ENCODE measurements at places on chromosomes 6 and 20. TPM values are rescaled to one million over a fixed set of nuclear protein-coding genes. Genes with fewer than 3 reads are reported as not detected.

- no peak for DNase-seq
Measured at GRCh38 chr6:19327241-19327640, 509.9 kb upstream of the ID4 start.

SNAP91 gene
- not detected for total RNA-seq

GRCh38 chr6:43862925-43863324, 92.9 kb downstream of the VEGFA start:
- no peak for DNase-seq

GRCh38 chr6:14762077-14762476, 483.8 kb upstream of the JARID2 start:
- DNase-seq, result no peak

- no peak for DNase-seq
Measured at GRCh38 chr6:127297502-127298070, 30.9 kb downstream of the RNF146 start.

PRELID3B gene
- total RNA-seq, result 147 TPM

ILRUN gene
- total RNA-seq, result 47.0 TPM

CGA gene
- total RNA-seq, result not detected

- no peak for DNase-seq
Measured at GRCh38 chr6:68915586-68915985, 280.5 kb downstream of the ADGRB3 start.

GJA10 gene
- not detected for total RNA-seq

DNA sequence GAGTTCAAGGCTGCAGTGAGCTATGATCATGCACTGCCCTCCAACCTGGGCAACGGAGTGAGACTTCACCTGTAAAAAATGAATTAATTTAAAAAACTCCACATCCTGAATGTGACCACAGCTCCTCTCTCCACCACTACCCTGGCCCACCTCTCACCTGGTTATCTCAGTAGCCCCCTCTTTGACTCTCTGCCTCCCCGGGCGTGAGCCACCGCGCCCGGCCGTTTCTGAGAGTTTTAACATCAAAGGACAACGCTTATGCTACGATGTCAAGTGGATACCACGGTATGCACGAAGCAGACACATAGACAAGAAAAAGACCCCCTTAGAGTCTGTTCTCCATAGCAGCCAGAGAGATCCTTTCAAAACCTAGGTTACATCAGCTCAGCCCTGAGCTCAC, 48.7 kb downstream of the FGD2 start:
- no peak for DNase-seq

- no peak for DNase-seq
Measured at GRCh38 chr20:52619101-52619500, 353.1 kb upstream of the TSHZ2 start.

- peak; percentile 74 for DNase-seq
Measured at GRCh38 chr20:32674362-32674789, 635 bp upstream of the C20orf203 start.

HSF2 gene
- total RNA-seq, result 18.0 TPM

LGSN gene
- total RNA-seq, result not detected

CALHM4 gene
- total RNA-seq, result not detected

- no peak for DNase-seq
Measured at GRCh38 chr6:159852877-159853276, 37.9 kb upstream of the MAS1 start.

GRCh38 chr6:141488488-141488887, 644.2 kb upstream of the GJE1 start:
- DNase-seq, result no peak

DNA sequence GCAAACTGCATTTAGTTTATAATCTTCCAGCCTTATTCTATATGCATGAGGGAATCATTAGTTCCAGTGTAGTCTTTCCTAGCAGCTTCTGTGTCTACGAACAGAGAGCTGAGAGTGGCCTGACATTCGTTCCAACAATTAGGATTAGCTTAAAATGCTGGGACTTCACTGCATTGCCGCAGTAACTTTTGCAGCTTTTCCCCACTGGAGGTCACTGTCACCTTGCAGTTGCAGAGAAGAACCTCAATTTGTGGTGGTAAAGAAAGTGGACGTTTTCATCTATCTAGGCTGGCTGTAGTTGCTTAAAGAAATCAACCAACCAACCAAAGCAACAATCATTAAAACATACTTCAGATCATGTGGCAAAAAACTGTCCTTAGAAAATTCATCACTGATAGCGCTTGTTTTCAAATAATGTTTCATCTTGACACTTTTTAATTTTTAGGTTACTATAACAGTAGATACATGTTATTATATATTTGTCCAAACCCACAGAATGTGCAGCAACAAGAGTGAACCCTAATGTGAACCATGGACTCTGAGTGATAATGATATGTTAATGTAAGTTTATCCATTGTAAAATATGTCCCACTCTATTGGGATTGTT, 12.2 kb downstream of the MYLK4 start:
- peak; percentile 37 for DNase-seq

- DNase-seq, result no peak
Measured at GRCh38 chr20:50521221-50522052, 11.3 kb downstream of the PTPN1 start.

DNA sequence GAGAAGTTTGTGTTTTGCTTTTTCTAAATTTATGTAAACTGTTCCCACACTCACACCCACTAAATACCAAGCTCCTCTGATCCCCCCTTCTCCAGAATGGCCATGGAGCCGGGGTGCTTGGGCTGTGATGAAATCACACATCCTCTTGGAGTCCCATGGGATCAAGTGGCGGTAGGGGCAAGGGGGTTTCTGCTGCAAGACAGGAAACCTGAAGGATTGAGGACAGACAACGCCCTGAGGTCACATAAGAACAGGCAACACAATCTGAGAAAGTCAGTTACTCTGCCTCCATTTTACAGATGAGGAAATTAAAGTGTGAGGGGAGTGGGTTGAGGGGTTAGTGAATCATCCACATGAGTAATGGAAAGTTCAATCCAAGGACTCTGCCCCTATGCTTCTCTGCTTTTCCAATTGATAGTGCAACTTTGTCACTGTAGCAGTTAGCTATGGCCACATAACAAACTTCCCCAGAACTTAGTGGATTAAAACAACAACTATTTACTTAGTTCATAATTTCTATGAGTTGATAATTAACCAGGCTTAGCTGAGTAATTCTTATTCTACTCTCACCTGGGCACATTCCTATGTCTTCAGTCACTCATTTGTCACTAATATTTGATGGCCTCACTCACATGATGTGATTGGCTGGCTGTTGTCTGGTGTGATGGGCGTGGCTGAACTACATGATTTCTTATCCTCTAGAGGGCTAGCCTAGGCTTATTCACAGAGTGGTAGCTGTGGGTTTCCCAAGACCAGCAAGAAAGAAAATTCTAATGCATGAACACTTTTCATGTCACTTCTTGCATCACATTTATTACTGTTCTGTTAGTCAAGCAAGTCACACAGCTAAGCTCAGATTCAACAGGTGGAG, 311.1 kb upstream of the RNF24 start:
- no peak for DNase-seq

DNA sequence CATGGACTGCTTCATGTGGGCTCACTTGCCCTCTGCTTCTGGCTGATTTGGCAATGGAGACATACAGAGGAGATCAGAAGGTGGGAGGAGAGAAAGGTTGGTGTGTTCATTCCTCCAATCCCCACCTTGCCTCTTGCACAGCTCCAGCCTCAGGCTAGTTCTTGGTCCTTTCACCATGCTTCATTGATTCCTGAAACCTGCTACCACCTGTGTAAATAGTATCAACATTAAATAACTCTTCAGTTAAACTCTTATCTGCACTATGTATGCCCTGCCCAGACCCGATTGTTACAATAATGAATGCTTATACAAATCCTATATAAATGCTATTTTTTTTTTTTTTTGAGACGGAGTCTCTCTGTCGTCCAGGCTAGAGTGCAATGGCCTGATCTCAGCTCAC, 174.5 kb downstream of the CD83 start:
- DNase-seq, result no peak

DNA sequence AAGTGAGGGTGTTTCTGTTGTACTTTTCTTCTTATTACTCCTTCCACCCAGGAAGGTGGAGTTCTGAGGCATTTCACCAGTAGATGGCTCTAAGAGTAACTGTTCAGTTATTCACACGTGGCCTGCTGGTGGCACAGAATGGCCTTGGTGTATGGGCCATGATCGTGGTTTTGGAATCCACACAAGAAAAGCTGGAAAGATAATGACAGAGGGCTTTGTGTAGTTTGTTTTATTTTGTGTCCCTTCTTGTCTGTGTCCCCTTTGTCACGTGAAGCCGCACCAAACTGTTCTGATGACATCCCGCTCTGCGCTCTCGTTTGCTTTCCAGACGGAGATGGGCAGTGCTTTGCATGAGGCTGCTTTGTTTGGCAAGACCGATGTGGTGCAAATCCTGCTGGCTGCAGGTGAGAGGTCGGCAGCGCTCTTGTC, 93.4 kb downstream of the ANKS1A start:
- DNase-seq, result no peak

GRCh38 chr6:9943026-9943425, 471.8 kb downstream of the TFAP2A start:
- DNase-seq, result no peak

GRCh38 chr6:106572875-106573585, 56.3 kb downstream of the RTN4IP1 start:
- no peak for DNase-seq

GRCh38 chr6:166523782-166524559, 62.5 kb downstream of the RAMACL start:
- DNase-seq, result no peak

PSORS1C1 gene
- total RNA-seq, result not detected

- peak; percentile 30 for DNase-seq
Measured at GRCh38 chr6:85449818-85450759, at the start of gene NT5E. TSS of gene NT5E (plus strand) at chr6:85450083. CDS start at chr6:85450140, 57 bp downstream.

GRCh38 chr6:11727998-11728961, 50.3 kb downstream of the ADTRP start:
- DNase-seq, result peak; percentile 30

DNA sequence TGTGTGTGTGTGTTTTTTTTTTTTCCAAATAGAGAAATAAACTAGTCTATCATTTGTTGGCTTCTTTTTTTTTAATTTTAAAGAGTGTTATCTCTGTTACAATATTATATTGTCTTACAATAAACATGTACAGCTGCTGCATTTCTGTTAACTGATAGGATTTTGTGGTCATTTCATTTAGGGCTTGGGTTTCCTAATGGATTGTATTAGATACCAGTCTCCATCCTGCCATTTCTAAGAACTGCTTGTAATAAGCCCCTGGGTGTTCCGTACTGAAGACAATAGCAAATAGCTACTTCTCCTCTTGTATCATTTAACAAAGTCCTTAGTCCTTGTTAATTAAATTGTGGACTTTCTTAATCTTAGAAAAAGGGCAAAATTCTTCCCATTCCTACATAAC, 45.7 kb downstream of the SOBP start:
- DNase-seq, result no peak

FOXQ1 gene
- not detected for total RNA-seq

TFAP2C gene
- total RNA-seq, result not detected

GRCh38 chr20:59006864-59007664, at the start of gene CTSZ:
TSS of gene CTSZ (minus strand) at chr20:59007254. CDS start at chr20:59007128, 126 bp downstream.
- DNase-seq, result no peak

- DNase-seq, result no peak
Measured at GRCh38 chr6:44034391-44034861, 92.8 kb downstream of the MRPL14 start.

DNA sequence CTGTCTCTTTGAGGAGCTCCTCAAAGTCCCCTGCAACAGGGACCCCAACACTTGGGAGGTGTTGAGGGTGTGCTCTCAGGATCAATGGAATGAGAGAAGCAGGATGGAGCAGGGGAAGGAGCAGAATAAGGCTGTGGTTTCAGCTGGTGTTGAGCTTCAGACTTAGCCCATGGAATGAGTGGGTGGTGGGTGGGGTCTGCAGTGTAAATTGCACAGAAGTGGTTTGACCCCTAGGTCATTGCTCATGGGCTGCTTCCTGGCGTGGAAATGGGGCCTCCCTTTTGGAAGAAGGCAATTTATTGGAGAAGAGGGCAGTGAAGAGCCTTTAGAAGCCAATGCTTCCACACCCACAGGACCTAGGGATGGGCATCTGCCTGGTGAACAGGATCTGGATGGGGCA, 37.0 kb upstream of the KCNG1 start:
- no peak for DNase-seq

- DNase-seq, result no peak
Measured at GRCh38 chr6:12148841-12149240, 136.7 kb downstream of the HIVEP1 start.

DNA sequence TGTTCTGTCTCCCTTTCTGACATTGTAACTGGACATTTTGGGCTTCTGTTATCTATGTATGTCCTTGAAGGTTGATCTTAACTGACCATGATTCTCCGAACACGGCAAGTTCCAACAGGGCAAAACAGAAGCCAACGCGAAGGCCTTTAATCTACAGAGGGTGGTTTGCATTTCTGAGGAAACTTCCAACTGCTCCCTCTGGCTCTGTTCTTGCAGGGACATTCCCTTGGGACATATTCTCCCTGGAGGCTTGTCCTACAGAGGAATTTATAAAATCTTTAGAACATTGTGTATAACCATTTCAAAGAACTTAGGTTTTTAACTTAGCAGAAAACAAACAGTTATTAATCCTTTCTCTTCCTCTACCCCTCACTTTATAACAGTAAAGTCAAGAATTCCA, 189.0 kb upstream of the CDYL start:
- DNase-seq, result no peak

GRCh38 chr6:130852844-130853554, 25.8 kb downstream of the SMLR1 start:
- no peak for DNase-seq

ANGPT4 gene
- not detected for total RNA-seq

ALDH5A1 gene
- total RNA-seq, result 12.4 TPM

BPI gene
- total RNA-seq, result not detected

GRCh38 chr20:47019121-47019824, 124.6 kb downstream of the EYA2 start:
- DNase-seq, result no peak

DZANK1 gene
- total RNA-seq, result 1.6 TPM

HS3ST5 gene
- total RNA-seq, result not detected

DNA sequence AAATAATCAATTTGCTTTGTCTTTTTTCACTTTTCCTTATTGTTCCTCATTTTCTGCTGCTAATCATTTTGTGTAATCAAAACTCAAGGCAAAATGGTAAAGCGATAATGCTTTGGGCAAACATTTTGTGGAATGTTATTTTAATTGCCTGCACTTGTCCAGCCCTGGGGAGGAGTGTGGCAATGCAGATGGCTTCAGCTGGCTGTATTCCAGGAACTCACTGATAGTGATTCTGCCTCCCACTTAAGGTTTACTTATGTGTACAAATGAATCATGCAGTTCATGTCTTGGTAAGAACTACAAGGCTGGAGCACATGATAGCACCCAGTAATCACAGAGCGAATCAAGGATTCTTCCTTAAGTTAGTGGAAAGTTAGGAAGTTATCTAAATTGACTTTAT, 107.8 kb downstream of the COL19A1 start:
- no peak for DNase-seq

DNA sequence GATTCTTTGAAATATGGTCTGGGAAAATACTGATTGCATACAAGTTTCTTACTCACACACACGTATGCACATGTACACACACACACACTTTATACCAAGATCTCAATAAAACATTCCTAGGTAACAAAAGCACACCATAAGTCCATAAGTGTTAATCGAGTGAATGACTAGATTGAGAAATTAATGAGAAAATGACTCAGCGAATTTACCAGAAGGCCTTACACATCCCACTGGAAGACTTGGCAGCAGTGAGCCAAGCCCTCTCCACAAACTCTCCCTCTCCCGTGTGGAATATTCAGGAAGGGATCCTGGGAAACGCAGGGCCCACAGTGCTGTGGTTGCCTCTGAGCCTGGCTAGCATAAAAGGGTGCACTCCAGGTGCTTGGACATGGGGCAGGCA, 227.2 kb downstream of the LY86 start:
- DNase-seq, result no peak

- no peak for DNase-seq
Measured at GRCh38 chr6:112923940-112924587, 576.9 kb downstream of the RFPL4B start.

- DNase-seq, result no peak
Measured at GRCh38 chr6:147382945-147383554, 125.4 kb upstream of the SAMD5 start.

Data from activated T-cell treated with anti-CD3 and anti-CD28 coated beads, Interleukin-2, amount 50 U/mL, for 4 hours (primary cell).